ENCODE measurements at places on chromosomes 6 and 20.

GRCh38 chr20:60694763-60695162 lies 557.3 kb upstream of the CDH4 start:
- DNase-seq = no peak

GRCh38 chr6:490251-491037 lies 98.9 kb downstream of the IRF4 start:
- DNase-seq = no peak

GRCh38 chr20:15637546-15637945 lies 935.7 kb downstream of the KIF16B start:
- no peak for DNase-seq

DNA sequence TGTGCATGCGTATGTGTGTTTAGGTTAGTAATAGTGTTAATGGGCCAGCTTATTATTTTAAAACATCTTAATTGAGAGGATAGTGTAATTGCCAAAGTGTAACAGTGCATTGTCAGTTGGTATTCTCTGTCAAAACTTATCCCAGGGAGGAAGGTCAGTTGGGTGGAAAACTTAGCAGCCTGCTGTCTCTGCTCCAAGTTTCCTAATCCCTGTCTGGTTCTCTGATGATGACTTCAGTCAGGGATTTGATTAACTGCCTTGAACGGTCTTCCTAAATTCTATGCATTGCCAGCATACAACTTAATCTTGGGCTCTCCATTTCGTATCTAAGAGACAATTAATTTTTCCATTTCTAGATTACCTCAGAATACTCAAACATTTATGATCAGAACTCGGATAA lies 51.1 kb downstream of the L3MBTL3 start:
- no peak for DNase-seq

GRCh38 chr6:90028995-90029635 lies 134.8 kb downstream of the GJA10 start:
- no peak for DNase-seq

- no peak for DNase-seq
Measured at GRCh38 chr6:25250878-25251277, 28.3 kb upstream of the CARMIL1 start.

GRCh38 chr6:118752803-118753202 lies 101.4 kb upstream of the CEP85L start:
- DNase-seq = no peak

DNA sequence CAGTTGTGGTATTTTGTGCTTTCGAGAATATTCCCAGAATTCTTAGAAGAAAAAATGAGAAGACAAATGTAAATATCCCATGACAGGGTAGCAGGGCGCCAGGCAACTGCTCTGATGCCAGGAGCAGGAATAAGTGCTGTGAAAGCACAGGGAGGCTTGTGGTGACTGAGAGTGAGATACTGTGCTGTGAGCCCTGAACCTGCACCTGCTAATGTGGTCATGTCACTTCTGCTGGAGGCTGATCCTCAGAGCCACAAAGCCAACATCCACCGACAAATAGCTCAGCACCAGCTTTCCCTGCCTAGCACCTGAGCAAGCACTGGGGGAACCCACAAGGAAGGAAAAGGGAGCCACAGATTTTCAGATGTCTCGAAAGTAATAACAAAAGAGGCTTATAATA lies 368.6 kb upstream of the CDH4 start:
- DNase-seq = no peak

GRCh38 chr6:157741948-157742556 lies 81.0 kb upstream of the SNX9 start:
- DNase-seq = no peak

- DNase-seq = no peak
Measured at GRCh38 chr20:64131406-64131805, 24.0 kb upstream of the NPBWR2 start.

DNA sequence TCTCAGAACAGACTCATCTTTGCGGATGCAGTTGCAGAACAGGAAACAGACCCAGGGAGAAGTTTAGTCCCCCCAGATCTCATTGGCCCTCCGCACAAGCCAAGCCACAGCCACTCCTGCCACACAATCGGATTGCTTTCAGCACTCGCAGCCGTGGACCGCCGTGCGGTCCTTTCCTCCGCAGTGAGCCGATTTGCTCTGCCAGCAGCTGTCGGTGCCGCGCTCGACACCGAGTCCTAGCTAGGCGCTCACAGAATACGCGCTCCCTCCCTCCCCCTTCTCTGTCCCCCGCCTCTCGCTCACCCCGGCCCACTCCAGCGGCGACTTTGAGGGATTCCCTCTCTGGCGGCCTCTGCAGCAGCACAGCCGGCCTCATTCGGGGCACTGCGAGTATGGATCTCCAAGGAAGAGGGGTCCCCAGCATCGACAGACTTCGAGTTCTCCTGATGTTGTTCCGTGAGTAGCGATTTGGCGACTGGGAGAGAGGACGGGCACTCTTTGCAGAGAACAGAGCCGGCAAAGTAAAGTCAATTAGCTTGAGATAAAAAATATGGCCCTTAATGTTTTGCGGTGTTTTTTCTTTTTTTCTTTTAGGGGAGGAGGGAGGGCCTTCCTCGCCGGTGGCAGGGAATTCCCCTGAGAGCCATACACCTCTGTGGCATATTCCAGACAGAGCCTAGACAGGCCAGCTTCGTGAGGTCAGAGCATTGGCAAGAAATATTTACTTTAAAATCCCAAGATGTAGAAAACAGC lies at the start of gene LAMP5:
Gene LAMP5, plus strand, starts transcription at position 130 of the 753 bp plus-strand sequence. Its CDS starts 263 bp downstream, at position 393.
- no peak for DNase-seq

DNA sequence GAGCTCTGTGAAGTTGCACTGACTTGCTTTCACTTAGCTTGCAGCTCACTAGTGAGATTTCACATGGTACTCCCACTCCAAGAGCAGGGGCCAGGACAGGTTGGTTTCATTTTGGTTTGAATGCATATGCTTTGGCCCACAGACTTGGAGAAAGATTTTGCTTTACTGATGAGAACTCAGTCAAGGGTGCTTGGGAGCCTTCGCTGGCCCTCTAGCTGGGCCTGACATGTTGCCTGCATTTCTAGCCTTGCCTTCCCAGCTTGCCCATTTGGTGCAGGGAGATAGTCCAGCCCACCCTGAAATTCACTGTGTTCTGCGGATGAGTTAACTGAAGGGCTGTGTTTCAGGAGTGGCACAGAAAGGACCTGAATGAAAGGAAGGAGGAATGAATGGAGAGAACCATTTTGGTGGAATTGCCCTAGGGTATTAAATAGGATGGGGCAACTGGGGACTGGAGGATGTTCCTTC lies 1.9 kb downstream of the SGK1 start:
- DNase-seq = no peak

GRCh38 chr6:65719101-65719500 lies 12.1 kb upstream of the EYS start:
- DNase-seq = no peak

DNA sequence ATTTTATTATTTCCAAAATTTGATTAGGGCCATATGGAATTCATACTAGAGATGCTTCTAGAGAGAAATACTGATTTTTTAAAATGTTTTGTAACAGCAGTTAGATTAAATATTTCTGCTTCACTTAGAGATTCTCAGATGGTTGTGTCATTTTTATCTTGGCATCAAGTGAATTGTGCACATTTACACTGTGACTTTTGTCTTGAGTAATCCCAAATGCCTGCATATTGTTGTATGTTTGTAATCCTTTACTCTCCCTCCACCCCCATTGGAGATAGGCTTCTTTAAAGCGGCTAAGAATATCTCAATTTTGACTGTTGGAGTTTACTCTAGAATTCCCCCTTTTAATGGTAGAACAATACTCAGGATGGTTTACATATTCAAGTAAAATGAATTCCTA lies 19.0 kb downstream of the STX16 start:
- no peak for DNase-seq

DNA sequence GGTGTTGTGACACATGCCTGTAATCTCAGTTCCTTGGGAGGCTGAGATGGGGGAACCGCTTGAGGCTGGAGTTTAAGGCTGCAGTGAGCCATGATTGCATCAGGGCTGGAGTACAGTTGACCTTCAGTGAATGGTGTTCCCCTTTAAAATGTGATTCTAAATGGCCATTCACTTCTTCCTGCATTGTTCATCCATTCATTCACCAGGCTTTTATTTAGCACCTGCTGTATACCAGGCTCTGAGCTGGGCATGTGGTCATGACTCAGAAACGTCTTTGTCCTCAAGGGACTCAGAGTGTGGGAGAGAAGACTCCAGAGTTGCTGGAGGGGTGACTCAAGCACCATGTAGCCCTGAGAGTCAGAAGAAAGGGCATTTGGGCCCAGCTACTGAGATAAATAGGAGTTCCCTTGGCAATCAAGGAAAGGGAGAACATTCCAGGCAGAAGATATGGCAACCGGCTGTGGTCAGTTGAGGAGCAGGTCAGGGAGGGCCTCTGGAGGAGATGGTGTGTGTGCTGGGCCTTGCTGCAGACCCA lies 101.1 kb downstream of the DLGAP4 start:
- DNase-seq = no peak

DNA sequence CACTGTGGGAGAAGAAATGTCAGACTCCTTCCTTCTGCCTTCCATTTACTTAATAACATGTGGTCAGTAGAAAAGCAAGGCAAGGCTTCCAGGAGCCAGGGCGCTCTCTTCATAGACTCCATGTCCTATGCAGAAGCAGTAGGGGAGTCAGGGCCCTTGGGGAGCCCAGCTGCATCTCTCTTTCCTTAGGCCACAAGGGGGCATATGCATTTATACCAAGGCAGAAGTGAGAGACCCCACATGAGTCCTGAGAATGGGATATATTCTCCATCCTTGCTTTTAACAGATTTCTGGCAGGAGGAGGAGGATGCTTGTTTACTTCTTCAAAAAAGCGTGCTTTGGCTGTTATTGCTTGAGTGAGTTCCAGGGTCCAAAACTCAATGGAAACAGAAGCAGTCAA lies 198.5 kb downstream of the HIVEP2 start:
- no peak for DNase-seq

GRCh38 chr6:1296542-1296941 lies 15.4 kb upstream of the FOXQ1 start:
- DNase-seq = no peak

DNA sequence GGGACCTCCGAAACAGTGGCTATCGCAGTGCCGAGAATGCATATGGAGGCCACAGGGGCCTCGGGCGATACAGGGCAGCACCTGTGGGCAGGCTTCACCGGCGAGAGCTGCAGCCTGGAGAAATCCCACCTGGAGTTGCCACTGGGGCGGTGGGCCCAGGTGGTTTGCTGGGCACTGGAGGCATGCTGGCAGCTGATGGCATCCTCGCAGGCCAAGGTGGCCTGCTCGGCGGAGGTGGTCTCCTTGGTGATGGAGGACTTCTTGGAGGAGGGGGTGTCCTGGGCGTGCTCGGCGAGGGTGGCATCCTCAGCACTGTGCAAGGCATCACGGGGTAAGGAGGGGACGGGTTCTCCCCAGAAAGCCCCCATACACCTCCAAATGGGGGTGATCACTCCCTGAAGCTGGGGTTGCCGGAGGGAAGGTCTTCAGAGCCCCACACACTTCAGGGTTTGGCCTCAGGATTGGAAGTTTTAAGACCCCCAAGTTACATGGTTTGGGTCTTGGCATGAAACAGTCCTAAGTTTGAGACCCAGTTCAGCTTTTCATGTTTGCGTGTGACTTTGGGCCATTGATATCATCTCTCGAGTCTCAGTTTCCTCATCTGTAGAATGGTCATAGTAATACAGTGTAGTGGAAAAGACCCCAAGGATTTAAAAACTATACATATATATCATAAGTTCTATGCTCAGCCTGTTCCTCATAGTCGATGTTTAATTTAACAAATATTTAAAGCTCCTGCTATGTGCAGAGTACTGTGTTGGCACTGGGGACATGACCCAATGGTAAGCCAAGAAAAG lies 4.3 kb downstream of the BPIFB4 start:
- DNase-seq = no peak

- DNase-seq = no peak
Measured at GRCh38 chr6:15250187-15251168, 4.6 kb downstream of the JARID2 start.

DNA sequence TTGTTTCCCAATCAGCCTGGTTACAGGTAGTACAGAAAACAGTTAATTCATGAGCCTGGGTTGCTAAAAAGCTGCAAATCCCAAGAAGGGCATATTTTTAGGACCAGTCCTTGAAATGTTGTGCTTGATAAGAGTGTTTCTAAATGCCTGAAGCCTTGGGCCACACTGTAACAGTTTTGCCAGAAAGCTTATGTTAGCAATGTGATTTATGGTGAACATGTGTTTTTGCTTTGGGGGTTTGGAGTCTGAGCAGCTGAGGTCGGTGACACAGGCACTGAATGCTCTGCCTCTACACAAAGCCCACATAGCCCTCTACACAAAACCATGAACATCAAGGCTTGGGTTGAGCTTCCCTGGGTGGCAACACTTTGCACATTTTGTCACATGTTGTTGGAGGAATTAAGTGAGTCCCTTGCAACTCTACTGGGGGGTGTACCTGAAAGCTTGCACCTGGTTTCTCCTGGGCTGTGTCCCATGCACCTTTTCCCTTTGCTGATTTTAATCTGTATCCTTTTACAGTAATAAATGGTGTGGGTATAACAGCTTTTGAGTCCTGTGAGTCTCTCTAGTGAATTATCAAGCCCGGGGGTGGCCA lies 22.2 kb downstream of the AHI1 start:
- no peak for DNase-seq
